ENCODE measurements at places on chromosomes 5 and 9.
A peak's percentile ranks its signal among the peaks of the same experiment; 100 is the strongest.

- no peak for DNase-seq
Measured at GRCh38 chr5:158709279-158709678, 390.4 kb downstream of the EBF1 start.

- DNase-seq, result no peak
Measured at GRCh38 chr5:115875447-115875846, 33.7 kb downstream of the AP3S1 start.

DNA sequence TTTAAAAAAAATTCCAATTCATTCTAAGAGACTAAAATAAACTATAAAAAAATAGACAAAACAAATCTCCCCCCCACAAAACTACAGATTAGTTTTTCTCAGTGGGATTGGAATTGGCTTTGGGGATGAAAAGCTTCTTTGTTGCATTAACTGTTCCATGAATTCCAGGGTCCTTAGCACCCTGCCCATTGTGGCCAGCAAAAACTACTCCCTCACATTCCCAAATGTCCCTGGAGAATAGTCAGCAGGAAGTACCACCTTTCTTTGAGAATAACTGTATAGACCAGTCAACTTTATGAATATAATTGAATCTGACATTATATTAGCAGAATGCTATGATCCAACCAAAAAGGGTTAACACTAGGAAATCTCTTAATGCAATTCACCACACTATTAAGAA is 147.9 kb downstream of the LPAR1 start:
- DNase-seq, result peak; percentile 34

DNA sequence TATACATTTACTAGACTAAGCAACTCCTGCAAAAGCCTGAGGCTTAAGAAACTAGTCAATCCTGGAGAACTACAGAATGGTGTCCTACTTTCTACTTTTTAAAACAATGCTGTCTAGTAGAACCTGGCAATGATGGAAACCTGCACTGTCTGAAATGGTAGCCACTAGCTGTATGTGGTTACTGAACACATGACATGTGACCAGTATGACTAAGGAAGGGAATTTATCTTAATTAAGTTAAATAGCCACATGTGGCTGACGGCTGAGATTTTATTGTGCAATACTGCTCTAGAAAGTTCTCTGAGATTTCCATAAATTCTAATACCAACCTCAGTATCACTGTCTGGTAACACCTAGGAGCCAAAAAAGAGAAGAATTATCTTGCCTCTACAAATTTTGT is 44.9 kb upstream of the RAPGEF6 start:
- peak; percentile 73 for DNase-seq

DNA sequence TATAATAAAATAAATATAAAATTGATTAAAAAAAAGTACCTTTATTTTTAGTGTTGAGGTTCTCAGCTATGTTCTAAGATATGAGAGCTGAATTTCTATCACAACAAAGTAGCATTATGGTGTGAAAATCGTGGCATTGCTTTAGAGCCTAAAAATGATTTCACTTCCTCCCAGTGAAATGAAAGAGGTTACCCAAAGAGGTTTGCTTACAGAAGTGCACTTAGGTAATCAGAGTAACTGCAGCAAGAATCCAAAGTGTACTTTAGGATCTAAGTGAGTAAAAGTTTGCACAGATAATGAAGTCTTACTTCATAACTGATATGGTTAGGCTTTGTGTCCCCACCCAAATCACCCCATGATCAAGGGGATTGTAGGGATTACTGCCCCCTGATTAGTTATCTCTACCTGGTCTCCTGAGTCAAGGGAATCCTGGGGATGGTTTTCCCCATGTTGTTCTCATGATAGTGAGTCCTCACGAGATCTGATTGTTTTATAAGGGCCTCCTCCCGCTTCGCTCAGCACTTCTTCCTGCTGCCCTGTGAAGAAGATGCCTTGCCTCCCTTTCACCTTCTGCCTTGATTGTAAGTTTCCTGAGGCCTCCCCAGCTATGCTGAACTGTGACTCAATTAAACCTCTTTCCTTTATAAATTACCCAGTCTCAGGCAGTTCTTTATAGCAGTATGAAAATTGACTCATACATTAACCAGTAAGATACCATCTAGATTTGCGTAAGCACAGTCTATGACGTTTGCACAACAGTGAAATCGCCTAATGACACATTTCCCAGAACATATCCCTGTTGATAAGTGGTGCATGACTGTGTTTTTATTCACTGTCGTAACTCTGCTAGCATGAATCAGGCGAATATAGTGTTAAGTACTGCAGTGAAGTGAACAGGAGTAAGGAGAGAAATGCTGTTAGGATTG is 40.3 kb upstream of the LRRC70 start:
- DNase-seq, result peak; percentile 76

DNA sequence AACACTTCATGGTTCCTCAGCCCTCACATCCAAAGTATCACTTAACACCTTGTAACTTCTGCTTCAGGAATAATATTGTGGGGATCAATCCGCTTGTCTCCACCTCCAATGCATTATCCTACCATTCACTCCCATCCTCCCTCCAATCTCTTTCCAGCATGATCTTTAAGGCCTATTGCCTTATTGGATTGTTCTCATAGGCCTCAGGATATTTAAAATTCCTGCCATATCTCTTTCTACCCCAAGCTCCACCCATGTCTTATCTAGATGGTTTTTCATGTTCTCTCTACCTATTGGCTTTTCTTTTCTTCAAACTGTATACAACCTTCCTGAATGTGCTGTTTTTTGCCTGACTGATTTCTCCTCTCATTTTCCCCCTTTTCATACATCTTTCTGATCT is 7.2 kb downstream of the KDM4C start:
- DNase-seq, result no peak

DNA sequence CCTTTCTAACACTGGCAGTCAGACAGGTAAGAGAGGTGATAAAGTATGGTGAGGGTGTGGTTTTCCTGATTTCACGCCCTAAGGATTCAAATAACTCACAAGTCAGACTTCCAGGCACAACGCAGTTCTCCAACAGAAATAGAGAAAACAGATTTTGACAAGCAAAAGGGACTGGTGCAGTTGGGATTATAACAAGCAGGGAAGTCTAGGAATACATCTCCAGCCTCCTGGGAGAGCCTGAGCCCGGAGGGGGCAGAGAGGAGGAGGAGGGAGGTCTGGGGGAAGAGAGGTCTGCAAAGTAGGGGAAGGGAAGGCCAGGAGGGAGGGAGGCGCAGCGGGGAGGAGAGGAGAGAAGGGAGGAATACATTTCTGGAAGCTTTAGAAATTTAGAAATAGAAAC is 1.6 kb downstream of the CMBL start:
- DNase-seq, result no peak

DNA sequence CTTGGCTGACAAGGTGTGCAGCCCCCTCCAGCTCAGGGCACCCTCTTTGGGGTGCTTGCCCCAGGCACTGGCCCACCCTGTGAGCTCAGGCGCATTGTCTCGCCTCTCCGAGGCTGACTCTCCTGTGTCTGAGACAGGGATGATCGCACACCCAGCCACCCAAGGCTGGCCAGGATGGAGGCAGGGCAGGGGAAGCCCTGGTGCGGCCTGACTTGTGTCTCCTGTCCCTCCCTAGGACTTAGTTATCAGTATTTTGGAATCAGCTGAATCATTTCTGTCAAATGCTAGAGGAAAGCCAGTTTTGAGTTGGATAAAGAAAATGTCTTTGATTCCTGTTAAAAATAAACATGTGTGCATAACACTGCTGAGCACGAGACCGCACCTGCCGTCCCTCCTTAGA is 2.5 kb upstream of the DBH start:
- DNase-seq, result no peak

DNA sequence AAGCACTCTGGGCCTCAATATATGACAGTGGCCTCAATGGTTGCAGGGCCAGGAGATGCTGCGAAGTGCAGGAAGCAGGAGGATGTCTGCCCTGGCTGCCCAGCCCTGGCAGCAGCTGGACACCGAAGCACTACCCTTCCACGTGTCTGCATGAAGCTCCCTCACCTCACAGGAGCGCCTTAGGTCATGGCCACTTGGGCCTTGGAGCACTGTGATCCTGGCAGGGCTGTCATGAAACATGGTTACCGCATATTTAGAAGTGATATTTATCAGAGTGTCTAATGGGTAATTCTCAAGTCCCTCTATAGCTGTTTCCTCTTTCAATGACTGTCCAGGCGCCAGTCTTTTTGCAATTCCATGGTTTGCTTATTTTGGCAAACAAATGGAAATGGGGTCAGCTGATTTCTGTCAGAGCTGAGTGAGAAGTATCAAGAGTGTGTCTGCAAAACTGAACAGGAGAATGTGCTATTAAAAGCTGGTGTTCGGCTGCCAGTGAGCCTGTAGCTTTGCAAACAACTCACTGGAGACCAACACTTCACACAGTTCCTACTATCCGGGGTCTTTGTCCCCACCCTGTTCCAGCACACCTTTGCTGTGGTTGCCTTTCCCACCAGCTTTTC is 285.9 kb downstream of the KIF4B start:
- DNase-seq, result no peak

DNA sequence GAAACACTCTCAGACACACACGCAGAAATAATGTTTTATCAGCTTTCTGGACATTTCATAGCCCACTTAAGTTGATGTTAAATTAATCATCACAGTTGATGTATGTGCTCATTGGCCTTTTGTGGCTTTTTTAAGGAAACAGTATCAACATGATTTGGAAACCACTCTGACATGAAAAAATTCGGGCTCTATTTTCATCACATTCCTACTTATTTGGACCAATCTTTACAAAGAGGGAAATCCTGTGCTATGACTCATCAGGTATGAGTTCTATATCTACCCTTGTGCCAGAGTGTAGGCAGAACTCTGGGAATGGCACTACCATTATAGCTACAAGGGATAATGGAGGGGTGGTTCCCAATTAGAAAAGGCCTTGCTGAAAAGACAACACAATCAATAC is 388.4 kb upstream of the PTGER4 start:
- peak; percentile 59 for DNase-seq

- no peak for DNase-seq
Measured at GRCh38 chr5:132747616-132748440, 602 bp downstream of the CCNI2 start.

GRCh38 chr5:44646016-44646415 is 162.7 kb upstream of the MRPS30 start:
- DNase-seq, result no peak

- DNase-seq, result no peak
Measured at GRCh38 chr5:63563008-63563917, 399.0 kb downstream of the HTR1A start.

DNA sequence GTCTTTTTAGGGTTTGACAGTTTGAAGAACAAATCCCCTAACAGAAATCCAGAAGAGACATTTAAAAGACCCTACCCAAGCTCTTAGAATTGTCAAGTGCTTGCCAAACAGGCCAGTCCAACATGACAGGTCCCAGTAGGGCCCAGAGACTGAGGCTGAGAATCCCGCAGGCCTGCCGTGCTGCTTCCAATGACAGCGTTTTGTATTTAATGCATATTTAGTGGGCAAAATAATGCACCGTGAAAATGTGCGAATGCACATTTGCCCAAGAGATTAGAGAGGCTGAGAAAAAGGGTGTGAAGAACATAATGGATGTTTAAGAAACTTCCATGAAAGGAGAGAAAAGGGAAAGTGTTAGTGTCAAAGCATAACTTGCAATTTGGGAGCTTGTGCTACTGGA is 57.6 kb downstream of the CD180 start:
- DNase-seq, result no peak

GRCh38 chr5:135895474-135896006 is at the start of gene IL9:
Gene IL9 (minus strand): TSS chr5:135895841. CDS start chr5:135895816, 25 bp downstream.
- no peak for DNase-seq

DNA sequence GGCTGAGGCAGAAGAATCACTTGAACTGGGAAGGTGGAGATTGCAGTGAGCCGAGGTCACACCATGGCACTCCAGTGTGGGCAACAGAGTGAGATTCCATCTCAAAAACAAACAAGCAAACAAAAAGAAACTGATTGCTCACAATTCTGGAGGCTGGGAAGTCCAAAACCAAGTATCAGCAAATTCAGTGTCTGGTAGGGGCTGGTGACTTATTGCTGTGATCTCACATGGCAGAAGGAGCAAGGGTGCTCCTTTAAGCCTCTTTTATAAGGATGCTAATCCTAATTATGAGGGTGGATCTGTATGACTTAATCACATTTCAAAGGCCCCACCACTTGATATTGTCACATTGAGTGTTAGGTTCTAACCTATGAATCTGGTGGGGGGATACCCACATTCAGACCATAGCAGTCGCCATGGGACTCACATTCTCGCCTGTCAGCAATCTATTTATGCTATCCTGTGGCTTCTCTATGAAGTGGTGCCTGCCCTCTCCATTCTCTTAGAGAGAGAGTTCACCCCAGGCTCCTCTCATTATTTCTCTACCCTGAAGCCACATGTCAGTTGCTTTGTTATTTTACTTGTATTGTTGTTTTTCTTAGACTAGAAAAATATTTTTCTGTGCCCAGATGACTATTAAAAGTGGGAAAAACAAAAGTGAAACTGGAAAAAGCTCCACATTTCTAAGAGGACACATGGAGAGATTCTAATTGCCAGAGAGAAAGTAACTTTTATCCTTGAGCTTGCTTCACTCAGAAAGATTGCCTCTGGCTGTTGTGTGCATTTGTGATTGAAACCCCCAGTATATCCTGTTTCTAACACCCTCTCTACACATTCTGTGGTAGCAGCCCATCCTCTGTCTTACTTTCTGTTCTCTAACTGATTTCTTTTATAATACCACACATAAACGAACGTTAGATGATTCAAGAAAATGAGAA is 18.8 kb upstream of the PRLR start:
- no peak for DNase-seq

GRCh38 chr9:38026840-38027527 is 42.0 kb downstream of the SHB start:
- no peak for DNase-seq

DNA sequence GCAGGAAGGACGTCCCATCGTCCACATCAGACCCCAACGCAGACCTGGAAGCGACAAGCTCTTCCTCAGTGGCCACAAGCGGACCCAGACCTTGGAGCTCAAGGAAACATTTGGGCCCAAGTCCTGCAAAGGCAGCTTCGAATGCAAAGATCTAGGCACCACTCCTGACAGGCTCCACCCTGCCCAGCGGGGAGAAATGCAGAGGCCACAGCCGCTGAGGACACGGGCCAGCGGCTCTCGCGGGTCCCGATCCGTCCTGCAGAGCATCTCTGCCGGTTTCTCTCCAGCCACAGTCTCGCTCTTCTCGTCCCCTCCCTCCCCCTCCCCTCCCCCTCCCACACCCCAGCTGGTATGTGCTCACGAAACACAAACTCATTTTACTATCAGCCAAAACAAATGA is 4.9 kb downstream of the SOHLH1 start:
- DNase-seq, result no peak

GRCh38 chr5:180598316-180598701 is 7.0 kb upstream of the SCGB3A1 start:
- no peak for DNase-seq

- DNase-seq, result no peak
Measured at GRCh38 chr5:113371721-113372196, 63.0 kb downstream of the TSSK1B start.
